C1 segment of cervical spinal cord (tissue), 14 donors: ENCODE measurements at places on chromosomes 4 and X.

GRCh38 chr4:38939165-38939564 lies 71.6 kb downstream of the FAM114A1 start:
- DNase-seq: no peak

GRCh38 chr4:1721666-1722550 lies 587 bp downstream of the TACC3 start:
- no peak for DNase-seq

- DNase-seq: no peak
These were observed 85.1 kb downstream of the SORBS2 start for GRCh38 chr4:185726931-185727330.

DNA sequence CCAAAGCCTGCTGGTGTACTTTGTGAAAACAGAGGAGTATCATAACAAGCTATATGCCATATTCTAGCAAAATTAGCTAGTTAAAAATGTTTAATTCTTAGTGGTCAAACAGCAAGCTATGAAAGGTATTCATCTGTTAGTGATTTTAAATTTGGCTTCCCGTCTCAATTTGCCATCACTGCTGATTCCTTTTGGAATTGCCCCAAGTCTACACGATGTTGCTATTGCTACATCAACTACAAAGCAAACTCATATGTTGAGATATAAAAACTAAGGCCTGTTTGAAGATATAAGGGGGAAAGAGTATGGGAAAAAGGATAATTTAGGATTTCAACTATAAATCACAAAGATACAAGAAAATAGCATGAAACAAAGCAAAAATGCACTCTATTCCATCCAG lies 146.1 kb downstream of the COL25A1 start:
- DNase-seq: no peak

- no peak for DNase-seq
These were observed 438.5 kb downstream of the INPP4B start for GRCh38 chr4:142407596-142407995.

GRCh38 chr4:186192066-186192612 lies 772 bp downstream of the CYP4V2 start:
- DNase-seq: peak; percentile 23

- no peak for DNase-seq
These were observed 14.6 kb downstream of the PDLIM5 start for GRCh38 chr4:94466371-94466770.

DNA sequence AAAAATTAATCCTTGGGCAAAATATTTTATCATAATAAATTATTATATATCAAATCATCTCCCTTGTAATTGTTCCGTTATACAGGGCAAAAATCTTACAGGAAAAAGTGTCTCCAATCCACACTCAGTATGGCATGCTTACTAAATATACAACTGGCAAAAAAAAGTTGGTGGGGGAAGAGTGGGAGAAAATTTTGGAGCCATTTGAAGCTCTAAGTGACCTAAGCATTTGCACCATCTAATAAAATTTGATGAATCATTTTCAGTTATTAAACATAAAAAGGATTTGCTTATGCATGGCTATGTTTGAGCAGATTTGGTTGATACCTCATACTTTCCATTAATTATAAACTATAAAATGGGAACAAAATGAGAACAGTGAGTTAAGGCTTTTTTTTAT lies 68.1 kb upstream of the FAM9C start:
- DNase-seq: no peak

GRCh38 chr4:181158971-181159370 lies 1084.2 kb upstream of the TENM3 start:
- DNase-seq: no peak

GRCh38 chrX:19129694-19130093 lies 7.4 kb upstream of the ADGRG2 start:
- no peak for DNase-seq

GRCh38 chrX:39764441-39764914 lies 333.3 kb downstream of the BCOR start:
- no peak for DNase-seq

DNA sequence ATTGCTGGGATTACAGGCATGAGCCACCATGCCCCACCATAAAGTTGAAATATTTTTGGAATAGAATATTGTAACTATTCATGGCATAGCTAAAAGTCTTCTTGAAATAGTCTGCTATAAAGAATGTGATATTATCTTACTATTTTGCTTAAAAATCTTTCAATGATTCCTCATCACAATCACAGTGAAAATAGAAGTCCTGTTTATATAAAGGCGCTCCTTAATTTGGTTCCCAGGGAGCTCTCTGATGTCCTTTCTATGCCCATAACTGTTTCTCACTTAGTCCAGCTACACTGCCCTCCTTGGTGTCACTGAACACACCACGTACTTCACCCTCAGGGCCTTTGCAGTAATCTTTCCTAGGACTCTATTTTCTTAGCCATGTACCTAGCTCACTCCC lies 331.7 kb upstream of the GIMD1 start:
- DNase-seq: no peak

DNA sequence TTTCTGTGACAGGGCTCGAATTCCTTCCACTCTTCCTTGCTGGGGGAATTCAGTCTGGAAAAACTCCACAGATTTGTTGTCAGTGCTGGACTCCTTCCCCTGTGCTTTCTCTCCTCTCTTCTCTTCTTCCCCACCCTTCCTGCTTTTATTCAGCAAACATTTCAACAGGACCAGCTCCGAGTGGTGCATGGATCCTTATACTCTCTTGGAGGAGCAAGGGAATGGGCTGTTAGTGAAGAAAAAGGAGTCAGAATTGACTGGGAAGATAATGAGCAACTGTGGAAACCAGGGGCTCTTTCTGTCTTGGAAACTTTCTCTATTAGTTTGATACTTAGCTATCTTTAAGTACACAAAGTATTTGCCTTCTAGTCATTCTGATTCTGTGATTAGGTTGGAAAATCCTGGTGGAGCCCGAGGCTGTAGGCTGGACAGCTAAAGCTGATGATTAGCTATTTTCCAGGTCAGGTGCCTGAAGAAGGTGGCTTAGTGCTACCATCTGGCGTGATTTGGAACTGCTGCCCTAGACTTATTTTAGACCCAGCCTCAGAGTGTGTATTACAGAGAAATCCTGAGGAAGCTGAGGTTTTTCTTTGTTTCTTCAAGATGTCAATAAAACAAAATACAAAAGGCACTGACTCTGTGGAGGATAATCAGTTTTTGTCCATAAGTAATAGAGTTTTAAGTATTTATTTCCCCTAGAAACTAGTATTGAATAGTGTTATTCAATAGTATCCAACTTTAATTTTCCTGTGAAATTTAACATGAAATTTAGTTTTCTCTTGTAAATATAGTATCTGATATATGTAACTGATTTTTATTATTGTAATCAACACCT lies 38.4 kb downstream of the NAP1L5 start:
- no peak for DNase-seq

DNA sequence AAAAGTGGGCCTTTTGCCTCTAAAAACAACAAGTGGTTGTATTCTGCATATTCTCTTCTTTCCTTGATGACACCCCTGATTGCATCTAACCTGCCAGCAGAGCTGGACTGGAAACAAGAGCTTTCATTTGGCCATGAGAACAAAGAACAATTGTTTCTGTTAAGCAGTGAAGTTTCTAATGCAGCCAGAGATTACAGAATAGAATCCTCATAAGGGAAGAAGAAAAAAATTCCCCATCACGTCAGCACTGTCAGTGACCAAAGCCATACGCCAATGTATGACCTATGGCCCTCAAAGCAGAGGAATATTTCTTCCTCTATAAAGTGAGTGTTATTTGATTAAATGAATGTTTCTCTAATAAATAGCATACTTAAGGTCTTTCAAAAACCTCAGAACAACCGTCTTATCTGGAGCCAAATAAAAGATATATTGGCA lies 529.1 kb upstream of the INTU start:
- no peak for DNase-seq

DNA sequence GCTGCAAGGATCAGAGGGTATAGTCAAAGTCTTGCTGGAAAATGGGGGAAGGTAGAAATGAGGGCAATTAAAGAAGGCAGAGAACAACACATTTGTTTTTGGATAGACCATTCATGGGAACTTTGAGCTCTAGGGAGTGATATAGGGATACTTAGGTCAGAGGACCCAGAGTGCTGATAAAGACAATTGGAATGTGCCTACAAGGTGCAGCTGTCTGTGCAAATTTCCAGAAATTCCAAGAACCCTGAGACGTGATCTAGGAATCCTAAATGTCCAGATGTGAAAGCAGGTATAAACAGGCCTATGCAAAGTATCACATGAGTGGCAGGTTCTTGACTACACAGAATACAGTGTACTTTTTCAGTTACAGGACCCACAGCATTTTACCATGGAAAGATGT lies 24.2 kb downstream of the FNIP2 start:
- DNase-seq: no peak

DNA sequence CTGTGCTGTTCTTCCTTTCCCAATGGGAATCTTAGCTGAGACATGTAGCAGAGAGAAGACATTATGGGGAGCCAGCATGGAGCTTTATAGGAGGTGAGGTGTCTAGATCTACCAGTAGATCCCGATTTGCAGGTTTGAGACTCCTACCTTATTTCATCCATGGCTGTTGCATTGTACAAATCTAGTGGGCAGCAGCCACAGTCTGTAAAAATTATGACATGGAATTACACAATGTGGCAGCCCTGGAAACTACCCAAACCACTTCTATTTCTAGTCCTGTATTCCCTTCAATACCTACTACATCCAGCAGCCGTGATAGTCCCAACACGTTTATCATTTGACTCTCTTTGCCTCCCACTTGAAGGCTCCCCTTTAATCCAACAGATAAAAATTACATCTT lies 8.1 kb downstream of the ATP7A start:
- no peak for DNase-seq

DNA sequence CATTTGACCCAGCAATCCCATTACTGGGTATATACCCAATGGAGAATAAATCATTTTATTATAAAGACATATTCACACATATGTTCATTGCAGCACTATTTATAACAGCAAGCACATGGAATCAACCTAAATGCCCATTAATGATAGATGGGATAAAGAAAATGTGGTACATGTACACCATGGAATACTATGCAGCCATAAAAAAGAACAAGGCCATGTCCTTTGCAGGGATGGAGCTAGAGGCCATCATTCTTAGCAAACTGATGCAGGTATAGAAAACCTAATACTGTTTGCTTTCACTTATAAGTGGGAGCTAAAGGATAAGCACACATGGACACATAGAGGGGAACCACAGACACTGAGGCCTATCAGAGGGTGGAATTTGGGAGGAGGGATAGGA lies 22.6 kb downstream of the RASSF6 start:
- DNase-seq: no peak

GRCh38 chrX:49198540-49199314 lies 1.3 kb downstream of the SYP start:
- no peak for DNase-seq

DNA sequence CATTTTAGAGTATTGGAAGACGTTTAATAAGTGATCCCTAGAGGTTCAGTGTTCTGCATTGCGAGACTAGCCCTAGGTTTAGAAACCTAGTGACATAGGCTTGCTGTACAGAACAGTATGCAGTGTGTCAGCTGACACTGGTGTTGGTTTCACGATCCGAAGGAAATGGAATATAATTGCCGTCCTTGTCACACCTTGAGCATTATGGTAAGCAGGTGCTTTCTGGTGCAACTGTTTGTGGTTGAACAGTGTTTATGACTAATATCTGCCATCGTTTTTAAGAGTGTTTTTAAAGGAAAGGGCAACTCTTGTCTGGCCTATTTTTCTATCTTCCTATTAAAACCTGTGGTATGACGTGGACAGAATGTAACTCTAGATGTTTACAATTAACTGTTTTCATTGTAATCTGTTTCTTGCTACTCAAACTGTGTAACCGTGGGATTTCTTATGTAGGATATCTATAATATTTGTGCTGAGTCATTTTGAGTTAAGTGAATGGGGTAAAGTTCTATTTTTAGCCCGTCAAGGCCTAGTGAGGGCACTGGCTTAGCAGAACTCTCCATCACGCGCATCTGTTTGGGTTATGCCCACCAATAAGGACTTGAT lies 53.8 kb upstream of the TBC1D14 start:
- no peak for DNase-seq

- DNase-seq: no peak
These were observed 6.9 kb downstream of the SH3TC1 start for GRCh38 chr4:8205749-8206611.

DNA sequence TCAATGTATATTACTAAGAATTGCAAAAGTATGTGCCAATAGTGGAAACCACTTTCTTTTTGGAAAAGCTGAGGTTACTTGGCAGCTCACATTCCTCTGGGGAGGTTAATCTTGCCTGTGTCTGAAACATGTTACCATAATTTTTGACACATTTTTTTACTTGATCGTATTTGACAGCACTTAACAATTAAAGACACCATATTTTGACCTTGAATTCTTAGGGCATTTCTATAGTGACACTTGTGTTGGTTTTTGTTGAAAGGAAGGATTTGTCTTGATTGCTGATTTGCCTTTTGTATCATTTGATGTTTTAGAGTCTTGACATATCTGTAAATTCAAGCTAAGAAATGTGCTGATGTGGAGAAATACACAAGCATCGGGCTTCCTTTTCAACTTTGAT lies 2135.5 kb downstream of the PCDH7 start:
- DNase-seq: no peak

- no peak for DNase-seq
These were observed 73.4 kb downstream of the ANAPC4 start for GRCh38 chr4:25450491-25450901.

- DNase-seq: no peak
These were observed 114.5 kb downstream of the IRF2 start for GRCh38 chr4:184359888-184360287.

- no peak for DNase-seq
These were observed 12.7 kb downstream of the ADAM29 start for GRCh38 chr4:174930895-174931294.

DNA sequence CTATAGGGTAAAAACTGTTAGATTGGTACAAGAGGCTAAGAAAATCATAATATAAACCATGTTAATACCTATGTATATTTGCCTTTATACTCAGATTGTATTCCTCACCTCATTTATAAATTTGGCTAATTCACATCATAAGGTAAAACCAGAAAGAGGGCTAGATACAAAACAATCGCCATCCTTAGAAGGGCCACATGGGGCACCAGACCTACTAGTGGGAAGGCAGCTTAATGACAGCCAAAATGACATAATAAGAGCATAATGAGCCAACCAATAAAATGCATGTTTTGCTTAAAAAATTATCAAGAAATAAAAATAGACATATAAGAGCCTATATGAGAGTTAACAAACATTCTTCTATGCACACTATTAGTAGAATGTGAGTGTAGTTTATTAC lies 107.3 kb upstream of the PRDX4 start:
- DNase-seq: no peak

GRCh38 chrX:10875995-10876394 lies 235.1 kb upstream of the HCCS start:
- DNase-seq: no peak

GRCh38 chrX:69150281-69150960 lies 14.8 kb downstream of the PJA1 start:
- no peak for DNase-seq

- no peak for DNase-seq
These were observed 46.6 kb downstream of the CLOCK start for GRCh38 chr4:55500072-55500471.

DNA sequence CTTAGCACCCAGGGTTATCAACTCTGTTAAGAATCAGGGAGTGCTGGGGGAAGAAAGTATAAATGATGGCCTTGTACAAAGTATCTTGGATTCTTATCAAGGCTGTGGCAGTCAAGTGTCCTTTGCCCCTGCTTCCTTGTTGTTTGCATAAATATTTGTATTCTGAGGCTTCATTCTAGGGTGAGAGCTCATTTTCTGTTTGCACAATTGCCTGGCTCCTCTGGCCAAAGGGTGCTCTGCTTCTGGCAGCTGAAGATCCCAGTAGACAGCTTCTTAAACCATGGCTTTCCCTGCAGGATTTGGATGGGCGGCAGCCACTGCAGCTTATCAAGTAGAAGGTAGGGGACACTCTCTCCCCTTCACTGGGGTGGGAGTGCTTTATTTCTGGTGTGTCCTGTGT lies at the start of gene GBA3:
Gene GBA3 (plus strand): TSS at position 202 of the 400 bp plus-strand sequence.
- DNase-seq: no peak

- peak; percentile 47 for DNase-seq
These were observed 81.4 kb downstream of the IRF2 start for GRCh38 chr4:184392748-184393559.
